ENCODE measurements at places on chromosomes 7 and 10.

DNA sequence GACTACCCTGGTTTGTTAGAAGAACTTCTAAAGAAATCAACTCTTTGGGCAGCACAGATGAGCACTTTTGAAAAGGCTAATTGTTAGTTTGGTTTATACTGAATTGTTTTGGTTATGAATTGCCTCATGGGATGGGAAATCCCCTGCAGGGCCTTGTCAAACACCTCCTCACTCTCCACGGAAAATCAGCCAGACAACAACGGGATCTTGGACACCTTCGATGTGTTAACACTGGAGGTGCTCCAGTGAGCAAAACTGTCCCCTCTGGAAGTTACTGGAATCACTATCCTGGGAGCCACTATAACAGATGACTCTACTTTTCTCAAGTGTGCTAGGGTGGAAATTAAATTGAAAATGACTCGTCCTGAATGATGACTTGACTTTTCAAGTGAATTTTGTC, 38.7 kb downstream of the CDK6 start:
- no peak for DNase-seq

- DNase-seq: no peak
Measured at GRCh38 chr7:98855610-98856422, 14.0 kb downstream of the TMEM130 start.

DNA sequence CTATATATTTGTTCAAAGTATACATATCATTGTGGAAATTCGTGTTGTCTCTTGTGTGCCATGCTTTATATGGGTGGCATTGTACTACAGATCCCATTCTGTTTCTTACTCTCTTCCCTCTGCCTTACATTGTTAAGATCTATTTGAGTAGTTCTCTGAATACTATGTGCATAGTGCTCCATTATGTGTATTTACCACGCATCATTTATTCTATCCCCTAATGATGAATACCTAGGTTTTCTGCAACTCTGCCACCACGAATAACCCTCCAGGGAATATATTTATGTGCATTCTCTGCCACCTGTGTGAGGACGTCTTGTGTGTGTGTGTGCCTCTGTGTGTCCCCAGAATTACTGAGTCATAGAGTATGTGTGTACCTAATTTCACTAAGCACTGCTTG, 431.2 kb upstream of the C7orf33 start:
- no peak for DNase-seq

DNA sequence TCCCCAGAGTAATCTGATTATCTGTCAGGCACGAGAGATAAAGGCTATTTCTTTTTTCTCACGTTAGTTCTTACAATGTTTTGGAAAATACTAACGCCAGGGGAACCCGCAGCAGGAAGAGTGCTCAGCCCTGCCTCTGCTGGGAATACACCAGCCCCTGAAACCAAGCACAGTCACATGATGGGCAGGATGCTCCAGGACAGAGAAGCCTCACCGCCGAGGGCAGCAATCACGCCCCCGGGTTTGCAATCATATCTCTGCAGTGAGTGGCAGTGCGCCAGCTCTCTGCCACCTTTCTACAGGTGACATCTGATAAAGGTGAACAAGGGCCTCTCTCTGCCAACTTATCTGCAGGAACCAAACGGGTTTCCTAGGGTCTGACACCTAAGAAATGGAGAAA, 39.8 kb downstream of the BRI3 start:
- DNase-seq: no peak

DNA sequence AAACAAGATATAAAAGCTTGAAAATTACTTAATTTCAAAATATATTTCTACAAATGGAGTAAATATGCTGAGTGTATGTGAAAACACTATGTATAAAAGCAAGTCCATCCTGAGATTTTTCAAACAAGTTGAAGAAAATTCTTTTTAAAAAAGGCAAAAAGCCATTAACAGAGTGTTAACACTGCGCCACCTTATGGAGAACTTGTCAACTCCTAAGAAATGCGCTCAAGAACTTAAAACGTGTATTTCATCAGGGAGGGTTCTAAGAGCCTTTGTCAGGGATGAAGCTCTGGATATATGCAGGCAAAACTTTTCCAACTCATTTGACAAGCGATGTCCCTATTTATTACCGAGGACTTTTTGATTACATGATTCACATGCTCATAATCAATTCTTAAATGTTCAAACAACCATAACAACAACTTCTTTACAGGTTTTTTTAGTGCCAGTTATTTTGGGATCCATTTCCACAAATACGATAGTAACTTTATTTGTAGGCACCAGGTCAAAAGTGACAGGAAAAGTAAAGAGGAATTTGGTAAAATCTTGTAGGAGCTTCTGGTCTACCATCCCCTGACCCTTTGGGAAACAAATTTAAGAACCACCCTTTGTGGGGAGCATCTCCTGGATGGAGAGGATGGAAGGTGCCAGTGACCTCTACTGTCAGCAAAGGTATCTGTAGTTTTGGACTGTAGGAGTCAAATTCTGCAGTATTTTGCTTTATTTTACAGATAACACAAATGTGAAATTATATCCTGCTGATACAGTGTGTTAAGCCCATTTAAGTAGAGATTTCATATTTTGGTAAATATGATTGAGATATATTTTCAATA, 23.2 kb downstream of the CALCR start:
- no peak for DNase-seq

DNA sequence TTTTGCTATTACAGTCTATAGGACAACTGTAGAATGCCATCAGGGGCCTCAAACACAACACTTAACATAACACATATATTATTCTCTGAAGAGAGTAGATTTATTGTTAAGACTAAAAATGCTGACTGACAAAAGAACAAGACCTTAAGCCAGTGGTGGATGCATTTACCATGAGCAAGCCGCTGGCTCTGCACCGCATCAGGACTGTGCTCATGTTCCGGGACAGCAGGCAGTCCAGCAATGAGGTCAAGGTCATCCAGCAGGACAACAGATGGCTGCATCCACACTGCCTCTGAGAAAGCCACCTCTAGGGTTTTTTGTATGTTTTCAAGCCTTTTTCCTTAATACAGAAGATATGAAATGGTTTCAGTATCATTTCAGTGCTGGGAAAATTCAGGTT, 23.8 kb downstream of the PEX1 start:
- no peak for DNase-seq

- DNase-seq: no peak
Measured at GRCh38 chr10:97012470-97012869, 173.3 kb downstream of the SLIT1 start.

DNA sequence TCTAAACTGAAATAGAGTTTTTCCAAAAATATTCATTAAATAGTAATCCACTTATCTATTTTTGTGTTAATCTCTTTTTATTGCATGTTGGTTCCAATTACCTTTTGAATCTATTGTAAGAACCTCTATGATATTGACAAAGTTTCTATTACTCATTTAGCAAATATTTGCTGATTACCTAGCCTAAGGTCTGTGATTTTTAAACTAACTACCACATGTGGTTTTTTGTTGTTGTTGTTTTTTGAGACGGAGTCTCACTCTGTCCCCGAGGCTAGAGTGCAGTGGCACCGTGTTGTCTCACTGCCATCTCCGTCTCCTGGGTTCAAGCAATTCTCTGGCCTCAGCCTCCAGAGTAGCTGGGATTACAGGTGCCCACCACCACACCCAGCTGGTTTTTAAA, 2.0 kb upstream of the ASB13 start:
- DNase-seq: no peak

GRCh38 chr10:44965104-44965503, 5.5 kb downstream of the RASSF4 start:
- DNase-seq: no peak

DNA sequence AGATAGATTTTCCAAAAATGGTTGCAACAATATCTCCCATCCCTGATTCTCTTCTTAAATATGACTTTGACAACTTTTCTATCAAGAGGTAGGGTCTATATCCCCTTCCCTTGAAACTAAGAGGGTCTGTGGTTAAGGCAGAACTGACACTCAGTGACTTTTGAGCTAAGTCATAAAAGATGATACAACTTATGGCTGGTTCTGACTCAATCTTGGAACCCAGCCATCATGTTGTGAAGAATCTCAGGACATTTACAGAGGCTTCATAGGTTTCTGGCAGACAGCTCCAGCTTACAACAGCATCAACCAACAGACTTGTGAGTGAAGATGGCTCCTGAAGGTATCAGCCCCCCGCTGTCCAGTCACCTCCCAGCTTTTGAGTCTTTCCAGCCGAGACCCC, 203.5 kb downstream of the RNLS start:
- no peak for DNase-seq

- DNase-seq: no peak
Measured at GRCh38 chr7:8205537-8205936, 56.4 kb downstream of the ICA1 start.

Measured in right kidney (tissue), 9 donors.